ENCODE measurements at places on chromosomes 4 and X. TPM values are rescaled to one million over a fixed set of nuclear protein-coding genes. Genes with fewer than 3 reads are reported as not detected.

DNA sequence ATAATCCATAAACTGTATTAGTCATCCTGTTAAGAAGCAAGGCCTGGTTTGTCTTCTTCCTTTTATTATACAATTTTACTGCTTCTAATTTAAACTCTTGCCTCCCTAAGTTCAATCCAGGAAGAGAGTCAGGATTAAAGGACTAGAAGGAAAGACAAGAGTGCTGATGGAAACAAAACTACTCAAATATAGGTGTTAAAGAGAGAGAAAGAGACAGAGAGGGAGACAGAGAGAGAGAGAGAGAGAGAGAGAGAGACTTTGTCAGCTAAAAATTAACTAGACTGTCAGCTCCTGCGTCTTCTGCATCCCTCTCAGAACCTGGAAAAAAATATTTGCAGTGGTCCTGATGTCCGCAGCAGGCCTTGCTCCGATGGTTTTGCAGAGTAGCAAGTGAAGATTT, 13.5 kb upstream of the FGG start:
- DNase-seq, result no peak

The GPC4 gene
- 4.7 TPM for total RNA-seq

The TLL1 gene
- 0.32 TPM for total RNA-seq

GRCh38 chr4:56480691-56481090, 13.3 kb downstream of the SRP72 start:
- DNase-seq, result no peak

DNA sequence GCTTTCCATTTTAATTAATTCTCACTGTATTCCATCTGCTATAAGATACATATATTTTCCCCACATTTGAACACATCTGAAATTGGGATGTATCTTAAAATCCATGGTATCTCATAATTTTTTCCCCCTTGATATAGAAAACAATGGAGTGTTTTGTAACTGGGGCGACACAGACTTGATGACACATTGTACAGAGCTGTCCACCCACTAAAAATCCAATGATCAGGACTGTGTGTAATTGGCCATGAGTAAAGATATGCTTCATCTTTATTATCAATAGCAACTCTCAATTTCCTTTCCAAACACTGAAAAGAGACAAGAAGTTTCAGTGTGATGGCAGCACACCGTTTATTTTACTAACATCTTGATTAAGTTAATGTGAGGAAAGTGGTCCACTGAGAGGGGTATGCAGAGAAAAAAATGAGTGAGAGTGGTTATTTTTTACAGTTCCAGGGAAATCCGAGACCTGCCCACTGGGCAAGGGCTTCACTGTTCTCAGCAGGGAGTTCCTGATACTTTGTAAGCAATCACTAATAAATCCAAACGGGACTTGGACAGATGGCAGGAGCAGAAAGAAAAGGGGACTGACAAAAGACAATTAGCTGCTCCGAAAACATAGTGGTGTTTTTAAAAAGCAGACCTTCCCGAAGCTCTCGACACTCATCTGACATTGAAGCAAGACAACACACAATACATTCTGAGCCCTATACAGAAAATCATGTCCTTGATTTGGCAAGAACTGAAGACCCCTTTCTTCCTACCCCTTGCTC, 149.4 kb downstream of the TSPAN5 start:
- DNase-seq, result no peak

The MFAP3L gene
- 3.7 TPM for total RNA-seq

DNA sequence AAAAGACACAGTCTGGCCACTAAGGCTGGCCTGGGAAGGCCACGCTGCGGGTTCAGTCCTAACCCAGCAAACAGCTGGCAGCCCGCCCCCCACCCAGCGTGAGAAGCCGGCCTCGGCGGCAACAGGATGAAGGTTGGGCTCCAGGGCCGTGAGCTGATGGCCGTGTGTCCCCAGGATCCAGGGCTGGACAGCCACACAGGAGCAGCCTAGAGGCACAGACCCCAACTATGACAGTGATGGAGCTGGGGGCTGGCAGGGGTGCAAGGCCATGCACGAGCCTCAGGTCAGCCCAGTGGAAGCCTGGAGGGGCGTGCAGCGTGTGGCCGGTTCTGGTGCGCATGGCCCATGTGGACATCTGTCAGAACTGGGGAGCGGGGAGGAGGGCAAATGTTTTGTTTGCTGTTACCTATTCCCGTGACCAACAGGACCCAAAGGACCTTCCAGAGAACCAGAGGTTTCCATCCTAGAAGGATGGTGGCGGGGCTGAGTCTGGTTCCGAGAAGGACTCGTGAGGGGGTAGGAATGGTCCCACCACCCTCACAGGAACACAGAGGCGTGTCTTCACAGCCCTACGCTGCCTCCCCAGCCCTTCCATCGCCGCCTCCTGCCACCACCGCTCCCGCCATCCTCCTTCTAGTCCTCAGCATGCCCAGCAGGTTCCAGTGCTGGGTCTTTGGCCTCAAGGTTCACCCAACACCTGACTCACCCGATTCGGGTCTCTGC, 46.5 kb downstream of the ZFYVE28 start:
- DNase-seq, result no peak

GRCh38 chr4:87058356-87059073, 123.7 kb downstream of the AFF1 start:
- DNase-seq, result no peak

- no peak for DNase-seq
Measured at GRCh38 chr4:105496899-105497298, 23.0 kb upstream of the PPA2 start.

- no peak for DNase-seq
Measured at GRCh38 chrX:23012636-23013035, 12.9 kb downstream of the DDX53 start.

The ATRX gene
- 71.2 TPM for total RNA-seq

DNA sequence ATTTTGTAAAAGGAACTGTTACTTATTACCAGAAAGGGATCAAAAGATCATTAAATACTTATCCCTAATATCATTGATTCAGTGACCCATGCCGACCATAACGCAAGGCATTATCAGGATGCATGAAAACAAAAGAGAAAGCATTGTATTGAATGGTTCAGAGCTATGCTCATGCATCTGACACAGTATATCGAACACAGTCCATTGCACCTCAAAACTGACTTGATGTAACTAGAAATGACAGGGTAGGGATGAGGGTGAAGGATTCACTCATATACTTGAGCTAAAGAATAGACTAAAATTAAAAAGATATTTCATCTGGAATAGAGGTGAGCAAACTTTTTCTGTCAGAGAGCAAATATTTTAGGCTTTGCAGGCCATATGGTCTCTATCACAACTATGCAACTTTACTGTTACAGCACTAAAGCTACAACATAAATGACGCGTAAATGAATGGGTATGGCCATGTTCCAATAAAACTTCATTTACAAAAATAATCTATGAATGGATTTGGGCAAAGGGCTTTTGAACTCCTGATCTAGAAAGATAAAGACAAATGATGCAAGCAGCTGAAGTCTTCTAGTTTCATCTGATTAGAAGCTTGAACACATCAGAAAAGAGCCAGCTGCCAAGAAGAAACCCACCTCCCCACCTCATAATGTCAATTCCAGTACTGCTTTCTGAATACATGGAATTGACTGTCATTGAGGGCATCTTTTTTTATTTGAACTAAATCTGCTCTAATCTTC, 12.9 kb upstream of the SPP1 start:
- no peak for DNase-seq

GRCh38 chr4:26701786-26702227, 117.9 kb downstream of the TBC1D19 start:
- no peak for DNase-seq

The USP26 gene
- total RNA-seq, result not detected

DNA sequence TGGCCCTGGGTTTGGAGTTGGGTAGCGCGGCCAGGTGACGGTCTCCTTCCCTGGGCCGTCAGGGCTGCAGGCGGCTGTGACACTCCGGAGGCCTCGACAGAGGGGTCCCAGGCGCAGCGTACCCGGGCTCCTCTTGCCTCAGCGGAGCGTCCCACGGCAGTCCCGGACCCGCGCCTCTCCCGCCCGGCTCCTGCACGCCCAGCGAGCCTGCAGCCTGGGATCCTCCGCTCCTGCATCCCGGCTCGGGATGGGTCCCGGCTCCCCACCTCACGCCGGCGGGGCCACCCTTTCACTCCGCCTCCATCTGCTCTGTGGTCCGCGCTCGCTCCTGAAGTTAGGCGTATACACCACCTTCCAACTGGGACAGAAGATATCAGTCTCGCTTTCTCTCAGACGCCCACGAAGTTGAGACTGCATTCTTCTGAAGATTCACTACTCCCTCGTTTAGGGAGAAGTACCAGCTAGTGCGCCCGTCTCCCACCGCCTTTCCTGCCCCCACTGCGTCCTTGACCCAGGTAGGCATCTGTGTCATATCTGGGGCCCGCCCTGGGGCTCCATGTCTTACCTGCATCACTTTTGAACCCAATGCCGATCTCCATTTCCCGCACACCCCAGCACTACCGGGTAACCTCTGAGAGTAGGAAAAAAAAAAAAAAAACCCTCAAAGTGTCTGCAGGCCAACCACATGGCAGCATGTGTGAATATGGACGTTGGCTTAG, 32.3 kb upstream of the KDR start:
- no peak for DNase-seq

- no peak for DNase-seq
Measured at GRCh38 chrX:56963377-56963776, 32.0 kb downstream of the SPIN3 start.

GRCh38 chr4:33512397-33512796, 2731.9 kb downstream of the ARAP2 start:
- no peak for DNase-seq

DNA sequence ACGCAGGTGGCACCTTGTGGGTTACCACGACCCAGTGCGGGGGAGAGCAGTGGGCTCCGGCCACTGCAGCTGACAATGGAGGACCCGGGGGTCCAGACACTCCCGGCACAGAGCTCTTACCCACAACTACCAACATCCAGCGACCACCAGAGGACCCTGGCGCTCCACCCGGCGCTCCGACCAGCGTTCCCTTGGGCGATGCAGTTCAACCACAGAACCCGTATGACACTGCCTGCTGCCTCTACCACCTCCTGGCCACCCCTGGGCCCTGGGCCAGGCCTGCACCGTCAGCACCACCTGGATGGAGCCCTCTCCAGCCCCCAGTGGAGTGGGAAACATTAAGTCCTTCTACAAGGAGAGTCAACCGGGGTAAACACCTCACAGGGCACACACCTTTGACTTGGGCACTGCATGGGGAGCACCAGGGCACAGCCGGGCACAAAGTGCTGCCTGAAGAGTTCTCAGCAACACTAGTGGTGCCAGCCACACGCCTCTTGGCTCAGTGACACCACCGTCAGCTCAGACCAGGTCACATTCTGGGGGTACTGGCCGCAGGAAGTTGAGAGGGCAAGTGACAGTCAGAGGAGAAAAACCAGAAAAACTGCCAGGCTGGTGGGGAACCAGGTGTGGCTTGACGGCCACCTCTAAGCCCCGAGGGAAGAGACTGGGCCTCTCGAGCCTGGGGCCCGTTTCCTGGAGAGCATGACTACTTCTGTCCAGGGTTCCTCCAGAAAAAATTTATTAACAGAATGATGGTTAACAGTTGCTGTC, 2.6 kb downstream of the CTBP1 start:
- peak; percentile 10 for DNase-seq

DNA sequence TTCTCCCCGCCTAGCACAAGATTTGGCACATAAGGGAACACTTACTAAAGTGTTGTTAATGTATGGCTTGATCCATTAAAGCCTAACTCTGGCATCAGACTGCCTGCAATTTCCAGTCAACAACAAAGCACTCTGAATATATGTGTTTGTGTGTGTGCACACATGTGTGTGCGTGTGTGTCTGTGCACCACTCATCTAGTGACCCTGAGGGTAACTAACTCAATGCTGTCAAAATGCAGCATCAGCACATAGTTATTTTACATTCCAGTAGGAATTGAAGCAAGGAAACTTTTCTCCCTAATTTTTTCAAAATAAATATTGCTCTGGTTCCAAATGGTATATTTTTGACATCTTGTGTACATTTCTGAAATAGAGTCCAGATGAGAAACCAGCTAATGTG, 94.4 kb downstream of the SHROOM4 start:
- no peak for DNase-seq

The FAT4 gene
- 12.4 TPM for total RNA-seq

The FAM199X gene
- 12.2 TPM for total RNA-seq

The POF1B gene
- 0.52 TPM for total RNA-seq

GRCh38 chrX:63755892-63756291, 29.1 kb downstream of the ARHGEF9 start:
- no peak for DNase-seq

DNA sequence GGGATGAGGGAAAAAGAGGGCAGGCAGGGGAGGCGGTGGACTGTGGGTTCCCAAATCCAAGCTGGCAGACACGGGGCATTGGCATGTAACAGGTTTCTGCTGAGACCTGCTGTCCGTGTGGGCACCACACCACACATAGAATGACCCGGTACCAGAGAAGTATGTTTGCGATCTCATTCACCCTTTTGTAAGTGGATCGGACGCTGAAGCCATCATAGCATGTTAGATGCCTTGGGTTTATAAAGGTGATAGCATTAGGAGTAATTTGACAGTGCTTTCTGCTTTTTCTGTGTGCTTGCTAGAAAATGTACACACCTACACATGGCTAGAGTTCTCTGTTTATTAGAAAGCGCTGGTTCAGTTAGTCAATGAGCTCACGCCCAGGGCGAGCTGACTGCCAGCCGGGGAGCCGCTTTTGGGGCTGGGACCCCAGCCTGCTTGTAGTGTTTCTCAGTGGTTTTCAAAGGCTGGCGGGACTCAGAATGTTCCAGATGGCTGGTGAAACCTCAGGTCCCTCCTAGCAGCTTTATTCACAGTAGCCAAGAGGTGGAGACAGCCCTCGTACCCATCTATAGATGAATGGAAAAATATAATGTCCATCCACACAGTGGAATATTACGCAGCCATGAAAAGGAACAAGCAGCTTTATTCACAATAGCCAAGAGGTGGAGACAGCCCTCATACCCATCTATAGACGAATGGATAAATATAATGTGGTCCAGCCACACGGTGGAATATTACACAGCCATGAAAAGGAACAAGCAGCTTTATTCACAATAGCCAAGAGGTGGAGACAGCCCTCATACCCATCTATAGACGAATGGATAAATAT, 579 bp downstream of the IL3RA start:
- DNase-seq, result no peak

DNA sequence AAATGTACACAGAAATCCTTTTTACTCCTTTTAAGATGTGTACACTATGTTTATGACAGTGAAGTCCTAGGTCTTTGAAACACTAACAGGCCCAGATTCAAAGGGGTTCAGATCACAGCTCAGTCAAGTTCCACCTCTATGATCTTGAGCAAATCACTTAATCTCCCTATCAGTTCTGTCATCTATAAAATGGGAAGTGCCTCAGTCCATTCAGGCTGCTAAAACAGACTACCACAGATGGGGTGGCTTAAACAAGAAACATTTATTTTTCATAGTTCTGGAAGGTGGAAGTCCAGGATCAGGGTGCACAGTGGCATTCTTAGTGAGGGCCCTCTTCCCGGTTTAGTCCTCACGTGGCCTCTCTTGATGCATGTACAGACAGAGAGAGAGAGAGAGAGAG, 117.1 kb downstream of the CORIN start:
- DNase-seq, result no peak

GRCh38 chr4:5784021-5784420, 73.0 kb downstream of the EVC start:
- DNase-seq, result no peak

DNA sequence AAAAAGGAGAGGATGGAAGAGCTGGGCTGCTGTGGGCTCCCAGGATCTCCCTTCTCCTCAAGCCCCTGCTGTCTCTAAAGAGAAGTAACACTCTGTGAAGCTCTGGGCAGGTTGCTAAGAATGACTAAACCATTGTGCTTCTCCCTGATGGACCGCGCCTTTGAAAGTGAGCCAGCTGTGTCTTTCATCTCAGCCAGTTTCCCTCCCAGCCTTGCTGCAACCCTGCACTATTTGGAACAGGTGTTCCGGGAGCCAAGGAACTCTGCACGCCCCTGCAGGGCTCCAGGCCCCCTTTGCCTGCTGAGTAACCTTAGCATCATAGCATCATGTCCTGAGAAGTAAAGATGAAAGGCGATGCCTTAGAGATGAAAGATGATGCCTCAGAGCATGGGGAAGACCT, 39.7 kb downstream of the SMIM20 start:
- no peak for DNase-seq

The RLIM gene
- total RNA-seq, result 35.2 TPM
